ENCODE measurements at places on chromosomes 11 and 22. TPM values are rescaled to one million over a fixed set of nuclear protein-coding genes. Genes with fewer than 3 reads are reported as not detected.

The FOXR1 gene
- total RNA-seq: not detected

The HBB gene
- total RNA-seq: not detected

DNA sequence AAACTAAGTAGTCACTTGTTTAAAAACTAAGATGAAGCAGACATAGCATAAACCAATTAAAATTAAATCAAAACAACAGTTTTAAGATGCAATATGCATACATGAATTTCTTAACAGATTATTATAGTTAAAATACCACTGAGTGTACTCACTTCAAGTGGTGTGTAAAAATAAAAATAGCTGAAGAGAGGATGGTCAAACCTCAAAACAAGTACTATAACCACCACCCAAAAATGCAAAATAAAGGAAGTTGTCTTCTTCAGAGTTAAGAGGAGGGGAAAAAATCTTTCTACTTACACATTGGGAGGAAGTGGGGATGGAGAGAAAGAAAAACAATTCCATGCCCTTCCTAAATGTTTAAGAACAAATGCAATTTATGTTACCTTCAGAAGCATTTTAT is 31.9 kb downstream of the RRAS2 start:
- DNase-seq: no peak
- no peak overlapping the region for H3K4me3 ChIP-seq
- H3K36me3 ChIP-seq: no peaks in the 10 kb centered on the region
- no peaks in the 10 kb centered on the region for H3K4me1 ChIP-seq

DNA sequence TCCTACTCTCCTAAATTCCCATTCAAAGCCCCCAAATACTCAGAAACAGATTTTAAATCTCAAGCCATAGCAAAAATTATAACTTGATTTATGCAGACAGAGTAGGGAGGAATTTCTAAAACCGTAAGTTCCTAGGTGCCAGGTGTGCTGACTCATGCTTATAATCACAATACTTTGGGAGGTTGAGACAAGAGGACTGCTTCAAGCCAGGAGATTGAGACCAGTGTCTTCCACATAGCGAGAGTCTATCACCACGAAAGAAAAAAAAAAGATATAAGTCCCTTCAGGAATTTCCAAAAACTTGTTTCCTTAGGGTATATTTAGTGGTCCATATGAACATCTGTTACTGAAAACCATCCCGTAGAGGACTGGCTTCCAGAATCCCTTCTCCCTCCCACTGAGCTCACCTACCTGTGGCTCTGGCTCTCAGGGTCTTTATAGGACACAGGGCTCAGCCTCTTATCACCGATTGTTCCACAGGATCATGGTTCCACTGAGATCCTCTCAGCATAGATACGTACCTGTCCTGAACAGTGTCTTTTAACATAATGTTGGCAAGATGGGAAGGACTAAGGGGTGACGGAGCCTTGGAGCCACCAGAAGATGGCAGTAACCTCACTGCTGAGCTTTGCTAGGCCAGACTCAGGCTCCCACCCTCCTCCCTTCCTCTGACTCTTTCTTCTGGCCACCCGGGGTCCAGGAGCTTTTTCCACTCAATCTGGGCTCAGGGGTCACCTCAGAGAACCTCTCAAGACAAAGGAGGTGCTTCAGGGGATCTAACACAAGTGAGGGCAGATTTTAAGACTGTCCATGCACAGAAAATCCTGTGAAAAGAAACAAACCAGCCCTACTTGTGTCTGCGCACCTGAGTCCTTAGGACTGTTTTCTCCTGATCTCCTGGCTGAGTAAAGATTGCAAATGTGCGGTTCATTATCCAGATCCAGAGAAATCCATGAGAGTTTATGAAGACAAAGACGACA is 117.5 kb upstream of the TOP3B start:
- DNase-seq: peak; percentile 35
- no peak overlapping the region for H3K27ac ChIP-seq

DNA sequence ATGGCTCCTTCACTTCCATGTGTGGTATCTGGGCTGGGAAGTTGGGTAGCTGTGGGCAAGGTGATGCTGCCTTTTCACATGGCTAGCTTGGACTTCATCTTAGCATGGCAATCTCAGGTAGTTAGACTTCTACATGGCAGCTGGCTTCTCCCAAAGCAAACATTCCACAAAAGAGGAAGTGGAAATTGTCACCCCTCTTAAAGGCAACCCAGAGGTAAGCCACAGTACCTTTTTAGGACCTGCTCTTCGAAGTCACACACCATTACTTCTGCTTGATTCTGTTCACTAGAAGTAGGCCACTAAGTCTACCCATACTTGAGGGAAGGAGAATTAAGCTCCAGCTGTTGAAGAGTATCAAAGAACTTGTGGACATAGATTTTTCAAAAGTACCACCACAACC is 25.9 kb downstream of the TUG1 start:
- no peaks in the 10 kb centered on the region for H3K36me3 ChIP-seq
- no peak overlapping the region for H3K27ac ChIP-seq
- no peak overlapping the region for H3K4me3 ChIP-seq
- H3K27me3 ChIP-seq: no peaks in the 10 kb centered on the region

DNA sequence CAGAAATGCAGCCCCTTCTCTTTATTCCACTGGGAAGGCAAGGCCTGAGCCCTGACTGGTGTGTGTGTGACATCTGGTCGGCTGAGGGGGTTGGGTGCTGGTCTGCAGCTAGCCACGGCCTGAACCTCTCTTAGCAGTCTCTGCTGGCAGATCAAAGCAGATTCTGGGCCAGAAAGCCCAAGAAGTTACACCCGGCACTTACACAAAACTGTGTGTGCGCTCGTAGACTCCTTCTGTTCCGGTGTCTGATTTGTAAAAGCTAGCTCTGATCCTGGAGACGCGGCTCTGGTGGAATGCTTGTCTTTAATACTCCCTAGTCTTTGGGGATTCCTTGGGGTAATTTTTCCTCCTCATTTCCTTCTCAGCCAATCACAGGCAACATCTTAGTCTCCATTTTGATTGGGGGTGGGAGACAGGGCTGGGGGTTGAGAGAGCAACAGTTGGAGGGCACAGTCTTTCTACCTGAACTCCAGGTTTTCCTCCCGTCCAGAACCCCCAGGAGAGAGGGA is 5.5 kb downstream of the PKNOX2 start:
- DNase-seq: no peak
- H3K27ac ChIP-seq: no peak overlapping the region
